ENCODE measurements at places on chromosomes 11 and 22. TPM values are rescaled to one million over a fixed set of nuclear protein-coding genes. Genes with fewer than 3 reads are reported as not detected.
A peak's percentile ranks its signal among the peaks of the same experiment; 100 is the strongest.

GRCh38 chr22:20919718-20920117, 2.5 kb downstream of the CRKL start:
- DNase-seq: no peak

DNA sequence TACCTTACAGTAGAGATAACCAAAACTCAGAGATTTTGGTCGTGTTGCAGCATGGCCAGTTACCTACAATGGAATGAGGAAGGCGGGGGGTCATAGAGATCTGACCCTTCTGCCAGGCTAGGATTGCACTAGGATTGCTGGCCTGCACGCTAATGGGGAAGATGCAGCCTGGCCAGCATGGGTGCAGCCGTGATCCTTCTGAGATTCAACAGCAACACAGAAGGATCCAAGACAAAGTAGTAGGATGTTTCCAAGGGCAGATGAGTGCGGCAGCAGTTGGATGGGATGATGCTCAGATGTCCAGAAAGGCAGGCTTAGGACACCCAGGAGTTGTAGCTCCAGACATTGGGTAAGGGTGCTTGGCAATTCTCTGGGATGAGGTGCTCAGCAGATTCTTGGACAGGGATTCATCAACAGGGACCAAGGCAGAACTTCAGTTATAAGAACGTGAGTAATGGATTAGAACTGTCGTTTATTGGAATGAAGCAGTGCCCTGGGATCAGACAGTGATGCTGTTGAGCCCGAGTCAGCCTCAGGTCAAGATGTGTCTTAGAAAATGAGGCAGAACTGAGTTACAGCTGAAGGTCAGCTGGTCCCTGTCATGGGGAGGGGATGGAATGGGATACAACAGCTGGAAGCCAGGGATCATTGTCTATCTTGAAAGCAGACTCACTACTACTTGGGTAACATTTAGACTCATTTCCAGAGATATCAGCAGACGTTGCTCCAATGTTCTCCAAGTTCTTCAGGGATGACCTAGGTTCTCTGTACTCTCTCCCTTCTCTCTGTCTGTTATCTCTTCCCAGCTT, 71.0 kb downstream of the PARVA start:
- DNase-seq: no peak

DNA sequence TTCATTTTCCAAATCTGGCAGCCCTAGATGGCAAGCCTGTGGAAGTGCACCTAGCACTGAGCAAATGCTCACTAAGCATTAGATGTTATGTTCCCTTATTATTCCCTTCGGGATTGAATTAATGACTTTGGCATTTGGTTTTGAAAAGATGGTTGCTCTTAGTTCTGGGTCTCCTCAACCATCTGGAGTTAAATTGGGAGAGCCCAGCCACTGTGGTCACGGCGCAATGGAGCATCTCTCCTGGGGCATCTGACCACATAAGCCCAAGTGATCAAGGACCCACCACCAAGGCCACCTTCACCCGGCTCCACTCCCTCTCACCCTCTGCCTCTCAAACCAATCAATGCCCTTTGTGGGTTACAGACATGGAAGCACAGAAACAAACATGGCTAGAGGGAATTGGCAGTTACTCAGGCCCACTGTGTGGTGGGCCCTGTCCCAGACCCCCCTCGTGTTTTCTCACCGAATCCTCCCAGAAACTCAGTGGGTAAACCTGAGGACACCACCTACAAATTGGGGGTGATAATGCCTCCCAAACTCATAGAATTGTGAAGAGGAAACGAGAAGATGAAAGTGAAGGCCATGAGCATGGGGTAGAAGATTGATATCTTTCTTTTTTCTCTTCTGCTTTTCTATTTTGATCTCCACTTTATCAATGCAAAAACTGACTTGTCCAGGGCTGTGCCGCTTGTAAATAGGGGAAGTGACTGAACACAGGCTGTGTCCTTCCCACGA, 52.2 kb downstream of the IRAG1 start:
- DNase-seq: no peak

DNA sequence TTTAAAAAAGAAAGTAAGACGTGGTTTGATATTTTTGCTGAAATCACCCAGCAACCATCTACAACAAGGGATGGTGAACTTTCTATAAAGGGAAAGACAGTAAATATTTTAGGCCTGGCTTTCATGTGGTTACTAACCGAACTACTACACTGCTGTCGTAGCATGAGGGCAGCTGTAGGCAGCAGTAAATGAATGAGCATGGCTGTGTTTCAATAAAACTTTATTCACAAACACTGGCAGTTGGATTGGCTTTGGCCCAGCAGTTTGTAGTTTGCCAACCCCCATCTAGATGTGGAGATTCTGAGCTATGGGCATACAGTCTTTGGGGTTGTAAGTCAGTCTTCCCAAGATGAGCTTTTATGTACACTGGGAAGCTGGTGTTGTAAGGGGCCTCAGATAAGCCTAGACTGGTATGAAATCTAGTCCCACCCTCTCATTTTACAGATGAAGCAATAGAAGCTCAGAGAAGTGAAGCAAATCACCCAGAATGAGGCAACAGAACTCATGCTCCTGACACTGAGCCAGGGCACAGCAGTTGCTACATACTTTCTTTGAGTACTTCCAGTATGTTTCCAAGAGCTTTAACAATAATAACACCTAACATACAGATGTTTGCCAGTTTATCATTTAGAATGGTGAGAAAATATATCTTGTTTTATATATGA, 204.4 kb downstream of the ADAMTS15 start:
- no peak for DNase-seq

DNA sequence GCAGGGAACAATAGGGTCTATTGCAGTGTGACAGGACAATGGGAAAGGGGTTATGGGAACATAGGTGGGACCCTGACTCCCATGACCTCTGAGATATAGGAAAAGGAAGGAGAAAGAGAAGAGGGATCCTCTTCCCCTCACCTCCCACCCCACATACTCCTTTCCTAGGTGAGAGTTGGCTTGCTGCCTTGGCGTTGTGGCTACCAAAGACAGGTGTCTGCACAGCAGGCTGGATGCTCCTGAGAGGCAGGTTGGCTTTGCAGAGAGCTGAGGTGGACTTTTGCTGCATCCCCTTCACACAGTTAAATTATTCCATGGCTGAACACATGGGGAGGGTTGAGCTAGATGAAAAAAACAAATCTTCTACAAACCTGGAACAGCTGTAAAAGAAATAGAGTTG, 80.7 kb downstream of the SYT9 start:
- no peak for DNase-seq

- DNase-seq: no peak
These were observed 540 bp downstream of the MEN1 start for GRCh38 chr11:64809781-64810241.

DNA sequence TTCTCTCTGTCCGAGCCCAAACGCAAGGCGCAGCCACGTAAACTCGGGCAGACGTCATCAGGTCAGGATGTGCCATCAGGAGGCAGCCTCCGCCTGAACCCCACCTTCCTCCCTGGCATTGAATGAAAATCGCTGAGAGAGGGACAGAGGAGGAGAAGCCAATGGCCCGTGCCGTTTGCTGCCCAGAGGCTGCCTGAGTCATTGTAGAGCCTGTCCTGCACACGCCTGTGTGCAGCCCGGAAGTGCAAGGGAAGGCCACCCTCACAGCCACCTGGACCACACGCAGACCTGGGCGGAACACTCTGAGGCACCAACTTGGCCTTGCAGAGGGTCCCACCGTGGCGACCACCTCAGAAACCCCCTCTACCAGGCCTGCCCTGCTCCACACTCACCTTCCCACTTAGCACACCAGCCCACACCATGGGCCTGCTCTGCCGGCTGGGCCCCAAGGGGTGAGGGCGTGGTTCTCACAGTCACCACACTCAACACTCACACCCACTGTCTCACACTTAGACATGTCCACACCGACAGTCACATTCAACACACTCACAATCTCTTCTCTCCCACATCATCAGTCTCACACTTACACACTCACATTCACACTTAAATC, 9.1 kb downstream of the CHID1 start:
- no peak for DNase-seq

DNA sequence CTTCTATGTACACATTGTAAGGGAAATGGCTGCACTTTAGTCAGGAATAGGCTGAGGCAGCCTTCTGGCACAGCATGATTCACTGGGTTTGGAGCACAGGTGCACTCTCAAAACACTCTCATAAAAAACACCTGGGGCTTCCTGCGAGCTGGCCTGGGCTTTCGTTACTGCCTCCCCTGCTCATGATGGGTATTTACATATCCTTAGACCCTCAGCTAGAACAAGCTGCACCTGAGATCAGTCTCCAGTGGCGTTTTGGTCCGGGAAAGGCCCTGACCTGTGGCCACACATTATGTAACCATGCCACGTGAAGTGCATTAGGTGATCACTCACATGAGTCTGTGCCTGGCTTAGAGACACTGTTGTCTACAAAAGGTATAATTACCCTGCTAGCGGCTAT, 321.7 kb downstream of the TMEM135 start:
- DNase-seq: no peak

DNA sequence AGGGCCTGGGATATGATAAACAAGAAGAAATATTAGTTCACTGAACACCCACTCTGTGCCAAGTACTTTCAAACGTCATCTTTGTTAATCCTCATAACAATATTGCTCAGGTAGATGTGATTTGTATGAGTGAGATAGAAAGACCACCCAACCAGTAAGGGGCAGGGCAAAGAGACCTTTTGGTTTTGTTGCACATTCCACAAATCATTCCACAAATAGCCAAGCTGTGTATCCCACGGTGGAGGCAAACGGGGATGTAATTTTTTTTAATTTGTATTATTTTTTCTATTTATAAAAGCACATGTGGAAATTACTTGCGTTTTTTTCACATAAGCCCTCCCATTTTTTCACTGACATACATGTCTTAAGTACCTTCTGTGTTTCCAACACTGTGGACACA, 29.0 kb downstream of the LAYN start:
- no peak for DNase-seq

DNA sequence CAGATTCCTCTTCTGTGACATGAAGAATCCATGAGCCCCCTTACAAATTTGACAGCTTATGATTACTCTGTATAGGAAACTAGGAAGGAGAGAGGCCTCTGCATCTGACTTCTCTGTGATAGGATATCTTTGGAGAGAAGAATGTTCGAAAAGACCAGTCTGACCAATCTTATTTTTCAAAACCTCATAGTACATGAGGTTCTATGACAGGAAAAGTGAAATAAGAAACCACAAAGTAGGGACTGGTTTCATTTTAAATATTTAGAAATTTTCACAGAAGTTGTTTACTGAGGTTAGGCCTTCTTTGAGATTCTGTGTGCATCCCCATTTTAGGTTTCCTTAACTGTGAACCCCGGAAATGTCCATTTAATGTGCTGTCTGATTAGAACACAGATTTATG, 2.1 kb upstream of the OR4X1 start:
- DNase-seq: no peak

DNA sequence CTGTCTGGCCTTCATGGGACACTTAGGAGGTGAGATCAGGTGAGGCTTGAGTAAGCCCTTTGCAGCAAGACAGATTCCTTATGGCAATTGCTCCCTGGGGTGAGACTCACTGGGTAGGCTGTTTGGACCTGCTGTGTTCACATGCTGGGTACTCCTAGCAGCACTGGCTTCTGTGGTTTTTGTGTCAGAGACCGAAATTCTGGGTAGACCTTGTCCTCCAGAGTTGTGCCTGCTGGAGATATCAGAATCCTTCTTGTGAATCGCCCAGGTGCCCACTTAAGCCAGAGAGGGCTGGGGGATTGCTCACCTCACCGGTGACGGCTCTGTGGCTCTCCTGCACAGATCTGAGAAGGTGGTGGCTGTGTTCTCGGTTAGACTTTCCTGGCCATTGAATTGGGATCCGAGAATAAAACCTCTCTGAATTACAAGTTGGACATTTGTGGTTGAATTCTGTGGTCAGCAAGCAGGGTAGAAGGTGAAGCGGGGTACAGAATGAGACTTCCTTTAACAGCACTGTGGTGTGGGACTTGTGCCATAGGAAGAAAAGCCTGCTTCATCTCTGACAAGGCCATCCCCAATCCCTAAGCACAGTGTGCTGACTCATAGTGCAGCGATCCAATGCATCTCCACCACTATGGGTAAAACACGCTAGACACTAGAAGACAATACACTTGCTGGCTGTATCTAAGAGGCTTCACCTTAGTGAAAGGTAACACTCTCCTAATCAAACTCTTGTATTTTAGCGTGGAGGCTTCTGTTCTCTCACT, 52.5 kb upstream of the TTC12 start:
- peak; percentile 95 for DNase-seq

DNA sequence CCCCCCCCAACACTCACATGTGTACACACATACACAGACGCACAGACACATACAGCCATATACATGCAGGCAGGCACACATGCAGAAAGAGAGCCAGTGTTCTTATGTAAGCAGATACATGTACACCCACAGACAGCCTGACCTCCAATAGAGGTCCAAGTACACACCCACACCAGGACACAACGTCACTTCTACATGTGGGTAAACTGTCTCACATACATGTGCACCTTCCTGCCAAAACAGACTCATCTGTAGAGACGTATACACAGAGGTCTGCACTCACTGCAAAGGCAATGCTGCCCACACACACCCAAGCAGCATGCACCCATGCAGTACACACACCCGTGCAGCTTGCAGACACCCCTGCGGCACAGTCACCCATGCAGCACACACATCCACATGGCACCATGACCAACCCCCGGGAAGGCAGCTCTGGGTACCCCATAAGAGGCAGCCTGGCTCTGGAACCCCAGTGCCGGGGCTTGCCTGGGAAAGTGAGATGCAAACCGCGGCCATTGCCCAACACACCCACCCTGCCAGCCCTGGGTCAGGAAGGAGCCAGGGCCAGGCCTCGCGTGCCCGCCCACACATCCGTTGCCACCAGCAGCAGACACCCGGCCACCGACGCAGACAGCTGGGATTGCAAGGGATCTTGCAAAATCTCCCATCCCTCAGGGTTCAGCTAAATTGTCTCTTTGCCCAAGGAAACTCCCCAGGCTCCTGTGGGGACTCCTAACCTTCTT, 10.1 kb downstream of the CASTOR1 start:
- peak; percentile 78 for DNase-seq

- DNase-seq: no peak
These were observed 44.1 kb upstream of the OR9Q1 start for GRCh38 chr11:57979532-57980079.

DNA sequence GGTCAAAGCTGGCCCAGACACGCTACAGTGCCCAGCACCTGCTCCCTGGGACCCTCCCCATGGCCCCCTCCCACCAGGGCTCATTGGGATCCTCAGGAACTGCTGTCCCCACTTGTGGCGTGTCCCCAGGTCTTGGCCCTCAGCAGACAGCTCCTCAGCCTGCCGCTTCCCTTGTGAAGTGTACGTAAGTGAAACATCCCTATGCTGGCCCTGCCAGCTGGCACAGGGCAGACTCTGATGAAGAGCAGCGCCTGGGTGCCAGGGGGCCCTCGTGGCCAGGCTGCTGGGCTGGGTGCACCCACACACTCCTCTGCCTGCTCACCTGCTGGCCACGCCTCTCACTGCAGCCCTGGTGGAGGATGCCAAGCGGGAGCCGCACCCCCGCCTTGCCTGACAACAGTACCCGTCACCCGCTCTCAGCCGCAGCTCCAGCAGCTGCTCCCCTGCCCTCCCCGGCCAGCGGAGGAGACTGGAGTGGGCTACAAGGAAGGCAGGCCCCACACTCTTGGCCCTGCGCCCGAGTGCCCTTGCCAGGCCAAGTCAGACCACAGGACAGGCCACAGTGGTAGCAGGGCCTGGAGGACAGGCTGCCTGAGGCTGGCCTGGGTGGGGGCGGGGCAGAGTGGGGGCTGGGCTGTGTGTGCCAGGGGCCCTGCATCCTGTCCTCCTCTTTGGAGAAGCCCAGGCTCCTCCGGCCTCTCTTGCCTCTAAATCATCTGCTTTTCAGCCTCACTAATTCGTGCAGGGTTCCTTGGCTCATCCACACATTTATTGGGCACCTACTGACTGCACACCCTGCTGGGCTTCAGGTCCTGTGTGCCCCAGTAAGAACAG, 39.5 kb downstream of the IGF2 start:
- no peak for DNase-seq

The SERPING1 gene
- 0.48 TPM for total RNA-seq

The OR52E2 gene
- not detected for total RNA-seq

The OR5P2 gene
- total RNA-seq: not detected

The HEPHL1 gene
- total RNA-seq: 0.10 TPM
